A549 treated with CORT108297 at 1 μM for 4 hours (cell line): ENCODE measurements at places on chromosomes 7 and 10. TPM values are rescaled to one million over a fixed set of nuclear protein-coding genes. Genes with fewer than 3 reads are reported as not detected.

Gene GHRHR
- not detected in 5 replicates for total RNA-seq

Gene SAP25
- 0.50 to 1.3 TPM (median 0.55 TPM) in 5 replicates for total RNA-seq

Gene FAM25A
- total RNA-seq = 0.56 TPM in 1 of 5 replicates, not detected in the others

Gene ZPBP
- total RNA-seq = not detected in 5 replicates

Gene HTR5A
- not detected in 5 replicates for total RNA-seq

Gene MYH16
- 0.46 to 0.65 TPM (median 0.58 TPM) in 5 replicates for total RNA-seq

Gene TECTB
- not detected in 5 replicates for total RNA-seq
